Breast epithelium (tissue), 4 donors: ENCODE measurements at places on chromosomes 4 and X. TPM values are rescaled to one million over a fixed set of nuclear protein-coding genes. Genes with fewer than 3 reads are reported as not detected.

Gene DYNLT3
- total RNA-seq: 40.0 TPM

DNA sequence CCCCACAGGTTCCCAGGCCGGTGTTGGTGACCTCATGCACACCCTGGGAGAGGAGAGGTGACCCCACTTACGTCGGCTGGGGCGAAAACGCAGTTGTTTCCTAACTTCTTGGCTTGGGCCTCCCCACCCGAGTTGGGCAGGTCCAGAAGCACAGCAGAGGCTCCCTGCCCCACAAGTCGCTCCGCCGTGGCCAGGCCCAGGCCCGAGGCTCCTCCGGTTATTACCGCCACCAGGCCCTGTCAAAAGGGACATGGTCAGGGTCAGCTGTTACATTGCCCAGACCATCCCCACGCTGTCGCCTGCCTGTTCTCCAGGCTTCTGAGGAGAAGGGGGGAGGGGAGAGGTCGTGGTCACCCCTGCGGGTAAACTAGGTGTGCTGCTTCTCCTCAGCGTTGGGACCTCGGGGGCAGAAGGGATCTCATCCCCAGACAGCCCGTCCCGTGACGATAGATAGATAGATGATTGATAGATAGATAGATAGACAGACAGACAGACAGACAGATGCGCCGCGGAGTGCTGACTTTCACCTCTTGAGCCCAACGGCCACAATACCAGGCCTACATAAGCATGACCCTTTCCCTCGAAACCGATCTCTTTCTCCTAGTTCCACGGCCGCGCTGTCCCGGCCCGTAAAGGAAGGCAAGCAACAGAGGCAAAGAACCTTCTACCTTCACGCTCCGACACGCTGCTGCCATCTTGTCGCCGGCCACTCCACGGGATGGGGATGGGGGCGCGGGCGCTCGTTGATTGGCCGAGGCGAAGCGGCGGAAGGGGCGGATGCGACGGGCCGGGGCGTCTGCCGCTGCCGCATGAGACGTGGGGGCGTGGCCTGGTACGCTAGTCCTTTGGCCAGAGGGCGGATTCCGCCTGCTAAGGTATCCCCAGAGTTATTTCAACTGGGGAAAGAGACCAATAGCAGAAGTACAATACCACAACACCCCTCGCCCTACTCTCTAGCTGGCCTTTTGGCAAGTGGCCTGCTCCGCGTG lies at the start of gene HSD17B10:
Gene HSD17B10 (minus strand): TSS at position 720 of the 989 bp plus-strand sequence. CDS start 25 bp downstream, at position 695.
- DNase-seq: peak; percentile 82

Gene TIMP1
- total RNA-seq: 180 TPM

Gene GPAT3
- total RNA-seq: 5.6 TPM

- DNase-seq: no peak
Measured at GRCh38 chr4:82423245-82424054, 6.8 kb downstream of the HNRNPDL start.

DNA sequence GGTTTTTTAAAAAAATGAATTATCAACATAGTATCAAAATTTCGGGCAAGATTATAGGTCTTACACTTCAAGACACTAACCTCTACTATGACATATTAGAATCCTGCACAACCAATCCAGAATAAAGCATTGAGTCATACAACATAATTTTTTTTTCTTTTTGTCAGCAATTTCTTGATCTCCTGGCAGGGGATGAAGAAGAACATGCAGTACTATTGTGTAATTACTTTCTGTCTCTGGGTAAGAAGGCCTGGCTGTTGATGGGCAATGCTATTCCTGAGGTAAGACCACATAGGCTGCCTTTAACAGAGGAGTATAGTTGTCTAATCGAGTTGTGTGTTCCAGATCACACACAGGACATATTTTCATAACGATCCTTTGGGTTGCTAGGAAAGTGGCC lies 67.5 kb downstream of the FBXL5 start:
- no peak for DNase-seq
